ENCODE measurements at places on chromosomes 5 and 9. TPM values are rescaled to one million over a fixed set of nuclear protein-coding genes. Genes with fewer than 3 reads are reported as not detected.

Gene TRPM6
- not detected for total RNA-seq

Gene CA9
- not detected for total RNA-seq

Gene SLC6A19
- not detected for total RNA-seq

DNA sequence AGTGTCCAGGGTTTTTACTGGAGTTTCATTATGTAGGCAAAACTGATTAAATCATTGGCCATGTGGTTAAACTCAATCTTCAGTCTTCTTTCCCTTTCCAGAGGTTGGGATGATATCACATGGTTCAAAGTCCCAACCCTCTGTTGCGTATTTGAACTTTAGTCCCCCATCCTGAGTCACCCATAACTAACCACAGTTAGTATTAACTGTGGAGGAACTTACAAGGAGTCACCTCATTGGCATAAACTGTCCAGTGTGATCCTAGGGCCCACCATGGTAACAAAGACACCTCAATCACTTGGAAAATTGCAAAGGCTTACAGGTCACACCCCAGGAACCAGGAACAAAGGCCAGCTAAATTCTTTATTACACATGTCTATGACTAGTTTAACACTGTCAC, 188.5 kb downstream of the COX7C start:
- no peak for DNase-seq

DNA sequence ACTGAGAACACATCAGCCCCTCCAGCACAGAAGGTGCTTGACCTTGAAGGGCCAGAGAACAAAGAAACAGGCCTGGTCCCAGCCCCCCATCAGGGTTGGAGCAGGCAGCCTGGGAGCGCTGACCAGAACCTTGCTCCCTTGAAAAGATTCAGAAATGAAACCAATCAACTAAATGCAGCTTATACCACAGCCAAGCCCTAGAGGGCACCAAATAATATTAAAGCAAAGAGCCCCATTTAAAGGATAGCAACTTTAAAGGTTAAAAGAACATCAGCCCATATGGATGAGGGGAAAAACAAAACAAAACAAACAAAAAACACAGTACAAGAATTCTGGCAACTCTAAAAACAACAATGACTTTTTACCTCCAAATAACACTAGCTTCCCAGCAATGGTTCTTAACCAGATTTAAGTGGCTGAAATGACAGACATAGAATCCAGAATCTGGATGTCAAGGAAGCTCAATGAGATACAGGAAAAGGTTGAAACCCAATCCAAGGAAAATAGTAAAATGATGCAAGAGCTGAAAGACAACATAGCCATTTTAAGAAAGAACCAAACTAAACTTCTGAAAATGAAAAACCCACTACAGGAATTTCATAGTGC, 471.9 kb downstream of the MTRR start:
- no peak for DNase-seq

DNA sequence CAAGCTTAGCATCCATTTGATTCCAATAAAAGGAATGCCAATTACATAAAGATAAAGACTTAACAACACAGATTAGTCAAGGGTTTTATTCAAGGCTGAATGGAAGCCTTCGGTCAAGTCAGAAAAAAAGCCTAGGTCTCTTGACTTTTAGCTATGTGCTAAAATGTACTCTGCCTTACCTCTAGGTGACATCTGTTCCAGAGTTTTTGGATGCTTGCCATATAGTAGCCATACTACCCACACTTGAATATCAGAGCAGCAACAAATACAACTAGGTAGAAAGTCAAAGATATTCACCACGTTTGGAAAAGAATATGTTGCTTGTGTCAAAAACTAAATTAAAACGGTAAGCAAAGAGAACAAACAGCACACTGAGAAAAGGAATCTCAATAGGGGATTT, 484.7 kb downstream of the ELAVL2 start:
- DNase-seq = no peak

GRCh38 chr9:89715318-89715858, 110.6 kb downstream of the GADD45G start:
- DNase-seq = peak; percentile 27

DNA sequence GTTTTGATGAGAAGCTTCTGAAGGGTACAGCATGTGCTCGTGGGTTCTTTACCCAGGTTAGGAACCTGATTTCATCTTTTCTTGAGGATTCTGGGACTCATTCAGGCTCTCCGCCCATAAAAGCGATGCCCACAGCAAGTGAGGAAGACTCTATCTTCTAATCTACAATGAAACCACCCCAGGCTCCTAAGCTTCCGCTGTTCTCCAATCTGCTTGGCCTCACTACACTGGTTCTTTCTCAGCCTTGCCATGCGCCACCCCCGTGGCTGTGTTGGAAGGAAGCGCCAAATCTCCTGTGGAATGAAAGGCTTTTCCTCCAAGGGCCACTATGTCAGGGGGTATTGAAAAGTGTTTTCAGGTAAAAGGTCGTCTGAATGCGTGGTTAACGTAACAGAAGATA, 135.6 kb downstream of the MYO10 start:
- DNase-seq = no peak
